ENCODE measurements at places on chromosomes 7 and 10. TPM values are rescaled to one million over a fixed set of nuclear protein-coding genes. Genes with fewer than 3 reads are reported as not detected.

- ATAC-seq = peak; percentile 27
These were observed 44.2 kb downstream of the PPIF start for GRCh38 chr10:79391231-79392019.

The SOSTDC1 gene
- total RNA-seq = 0.72 TPM

The TUBB8 gene
- 0.20 TPM for total RNA-seq

- ATAC-seq = no peak
These were observed 31.0 kb downstream of the SBDS start for GRCh38 chr7:66964411-66964810.

DNA sequence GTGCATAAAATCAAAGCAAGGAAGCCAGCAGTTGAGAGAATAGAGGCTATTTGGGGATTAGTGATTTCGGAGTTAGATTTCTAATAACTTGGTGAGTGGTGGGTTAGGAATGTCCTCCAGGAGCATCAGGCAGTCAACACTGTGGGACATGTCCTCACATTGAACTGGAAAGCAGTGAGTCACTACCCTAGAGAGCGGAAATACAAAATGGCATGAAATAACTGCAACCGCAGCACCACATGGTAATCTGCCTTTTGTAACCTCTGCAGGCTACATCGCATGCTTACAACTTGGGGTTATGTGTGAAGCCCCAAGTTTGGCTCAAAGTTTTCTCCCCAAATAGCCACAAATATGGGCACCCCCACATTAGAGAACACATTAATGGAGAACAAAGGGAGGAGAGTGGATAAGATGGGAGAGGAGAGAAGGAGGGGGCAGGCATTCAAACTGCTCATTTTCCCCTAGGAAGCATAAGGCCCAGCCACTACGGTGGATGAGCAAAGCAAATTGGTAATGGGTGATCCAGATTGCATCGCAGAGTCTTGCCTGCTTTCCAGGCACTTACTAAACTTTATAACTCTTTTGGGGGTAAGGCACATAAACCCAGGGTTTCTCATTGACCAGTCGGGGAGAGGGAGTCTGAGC, 22.0 kb upstream of the SLF2 start:
- peak; percentile 54 for ATAC-seq

The ZNF394 gene
- 14.8 TPM for total RNA-seq

GRCh38 chr7:82273886-82274285, 169.7 kb downstream of the CACNA2D1 start:
- ATAC-seq = no peak

- no peak for ATAC-seq
These were observed 61.7 kb upstream of the PCBD1 start for GRCh38 chr10:70950037-70950436.

DNA sequence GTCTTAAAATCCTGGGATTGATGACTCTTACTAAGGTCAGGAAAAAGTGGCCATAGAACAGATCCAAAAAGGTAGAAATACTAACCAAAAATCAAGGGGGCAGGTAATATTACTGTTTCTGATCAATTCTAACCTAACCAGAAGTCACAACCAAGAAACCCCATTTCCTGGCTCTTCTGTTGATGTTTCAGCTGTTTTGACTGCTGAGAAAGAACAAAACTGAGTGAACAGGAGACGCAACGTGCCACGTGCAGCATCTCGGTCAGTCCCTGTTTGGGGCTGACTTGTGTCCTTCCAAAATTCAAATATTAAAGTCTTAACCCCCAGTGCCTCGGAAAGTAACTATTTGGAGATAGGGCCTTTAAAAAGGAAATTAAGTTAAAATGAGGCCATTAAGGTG, 56.8 kb downstream of the JAZF1 start:
- no peak for ATAC-seq

- ATAC-seq = no peak
These were observed 19.7 kb upstream of the SIRT1 start for GRCh38 chr10:67864607-67865371.

The CLEC2L gene
- 0.54 TPM for total RNA-seq

The GNGT1 gene
- total RNA-seq = 0.73 TPM

DNA sequence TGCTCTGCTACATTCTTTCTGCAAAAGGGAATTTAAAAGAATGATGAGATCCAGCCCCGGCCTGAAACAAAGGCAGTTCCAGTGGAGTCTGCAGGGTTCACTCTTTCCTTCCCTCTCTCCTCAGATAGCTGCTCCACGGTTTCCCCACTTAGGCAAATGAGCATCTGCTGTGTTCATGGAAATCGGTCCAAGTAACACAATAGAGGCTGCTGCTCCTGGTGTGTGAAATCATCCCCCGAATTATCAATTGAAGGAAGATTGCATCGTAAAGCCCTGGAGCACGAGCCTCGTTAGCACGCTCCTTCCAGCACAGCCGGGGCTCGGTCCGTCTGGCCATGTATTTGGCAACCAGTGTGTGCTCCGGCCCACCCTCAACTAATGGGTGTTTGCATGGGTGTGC, 108.3 kb upstream of the DPP6 start:
- no peak for ATAC-seq

DNA sequence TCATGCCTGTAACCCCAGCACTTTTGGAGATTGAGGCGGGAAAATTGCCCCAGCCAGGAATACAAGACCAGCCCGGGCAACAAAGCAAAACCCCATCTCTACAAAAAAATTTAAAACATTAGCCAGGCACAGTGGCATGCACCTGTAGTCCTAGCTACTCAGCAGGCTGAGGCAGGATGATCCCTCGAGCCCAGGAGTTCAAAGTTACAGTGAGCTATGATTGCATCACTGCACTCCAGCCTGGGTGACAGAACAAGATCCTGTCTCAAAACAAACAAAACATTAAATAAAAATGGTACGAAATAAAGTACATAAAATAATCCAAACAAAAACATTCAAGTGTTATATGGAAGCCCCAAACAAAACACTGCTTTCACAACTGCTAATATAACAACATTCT, 125.0 kb downstream of the SNX13 start:
- no peak for ATAC-seq

The C7orf25 gene
- 4.2 TPM for total RNA-seq

DNA sequence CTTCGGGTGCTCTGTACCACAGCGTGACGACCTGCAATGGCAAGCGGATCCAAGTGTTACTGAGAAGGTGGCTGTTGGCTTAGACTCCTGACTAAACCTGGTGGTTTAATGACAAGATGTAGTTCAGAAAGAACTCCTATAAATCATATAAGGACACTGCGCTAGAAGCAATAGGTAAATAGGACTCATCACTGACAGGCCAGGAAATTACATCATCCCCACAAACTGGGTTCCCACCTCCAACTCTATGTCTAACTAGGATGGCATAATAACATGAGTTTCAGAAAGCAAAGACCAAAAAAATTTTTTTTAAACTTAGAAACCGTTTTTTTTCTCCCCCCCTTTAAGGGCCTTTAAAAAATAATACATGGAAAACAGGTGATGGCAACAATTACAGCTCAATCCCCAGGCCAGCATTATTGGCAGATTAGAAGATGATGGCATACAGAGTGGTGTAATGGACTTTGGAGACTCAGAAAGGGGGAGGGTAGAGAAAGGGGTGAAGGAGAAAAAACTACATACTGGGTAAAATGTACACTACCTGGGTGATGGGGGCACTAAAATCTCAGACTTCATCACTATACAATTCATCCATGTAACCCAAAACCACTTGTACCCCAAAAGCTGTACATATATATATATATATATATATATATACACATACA, 81.4 kb upstream of the FAM133B start:
- no peak for ATAC-seq

- ATAC-seq = no peak
These were observed 640.4 kb downstream of the LRMDA start for GRCh38 chr10:76071653-76072365.

DNA sequence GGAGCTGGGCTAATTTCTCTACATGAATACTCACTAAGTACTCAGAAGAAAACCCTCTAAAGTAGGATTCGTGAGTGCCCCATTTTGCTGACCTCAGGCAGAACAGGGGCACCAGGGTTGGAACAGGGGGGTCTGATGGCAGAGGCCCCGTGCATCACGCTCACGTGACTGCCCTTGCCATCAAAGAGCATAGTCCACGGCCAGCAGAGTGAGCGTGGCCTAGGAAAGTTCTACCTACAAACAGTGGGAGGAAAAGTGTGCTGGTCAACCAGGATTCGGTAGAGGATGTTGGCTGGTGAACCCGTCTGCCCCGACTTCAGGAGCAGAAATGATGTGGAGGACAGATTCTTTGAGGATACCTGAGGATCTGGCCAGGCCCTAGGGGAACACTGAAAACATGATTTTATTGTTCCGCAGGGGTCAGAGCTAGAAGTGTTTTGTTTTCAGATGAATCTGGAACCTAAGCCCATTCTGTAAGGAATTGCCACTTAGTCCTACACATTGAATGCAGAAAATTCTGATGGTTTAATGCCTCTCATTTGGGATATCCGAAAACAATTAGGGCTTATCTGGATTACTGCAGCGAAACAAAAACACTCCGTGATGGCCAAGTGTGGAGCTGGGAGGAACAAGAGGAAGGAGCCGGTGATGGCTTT, 138.8 kb upstream of the SHH start:
- no peak for ATAC-seq

Measured in motor neuron (in vitro differentiated cells).